PC-3 (cell line): ENCODE measurements at places on chromosomes 5 and 9. TPM values are rescaled to one million over a fixed set of nuclear protein-coding genes. Genes with fewer than 3 reads are reported as not detected.
A peak's percentile ranks its signal among the peaks of the same experiment; 100 is the strongest.

DNA sequence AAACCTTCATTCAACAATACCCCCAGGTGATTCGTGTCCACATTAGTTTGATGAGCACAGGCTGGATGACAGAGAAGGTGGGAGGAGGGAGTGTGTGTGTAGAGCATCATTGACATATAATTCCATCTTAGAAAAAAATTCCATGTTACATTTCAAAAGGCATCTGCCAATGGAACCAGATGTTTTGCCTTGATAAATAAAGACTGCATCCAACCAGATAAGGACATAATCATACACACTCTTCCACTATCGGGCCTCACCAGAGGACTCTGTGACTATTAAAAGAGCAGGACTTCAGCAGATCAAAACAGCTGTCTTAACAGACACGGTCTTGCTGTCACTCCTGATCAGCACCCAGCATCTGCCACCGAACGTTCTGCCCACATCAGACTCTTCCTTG lies 96.4 kb upstream of the SPIN1 start:
- no peaks in the 10 kb centered on the region for H3K36me3 ChIP-seq
- no peaks in the 10 kb centered on the region for H3K27me3 ChIP-seq
- DNase-seq = no peak
- H3K4me1 ChIP-seq = no peaks in the 10 kb centered on the region
- no peak overlapping the region for H3K27ac ChIP-seq

DNA sequence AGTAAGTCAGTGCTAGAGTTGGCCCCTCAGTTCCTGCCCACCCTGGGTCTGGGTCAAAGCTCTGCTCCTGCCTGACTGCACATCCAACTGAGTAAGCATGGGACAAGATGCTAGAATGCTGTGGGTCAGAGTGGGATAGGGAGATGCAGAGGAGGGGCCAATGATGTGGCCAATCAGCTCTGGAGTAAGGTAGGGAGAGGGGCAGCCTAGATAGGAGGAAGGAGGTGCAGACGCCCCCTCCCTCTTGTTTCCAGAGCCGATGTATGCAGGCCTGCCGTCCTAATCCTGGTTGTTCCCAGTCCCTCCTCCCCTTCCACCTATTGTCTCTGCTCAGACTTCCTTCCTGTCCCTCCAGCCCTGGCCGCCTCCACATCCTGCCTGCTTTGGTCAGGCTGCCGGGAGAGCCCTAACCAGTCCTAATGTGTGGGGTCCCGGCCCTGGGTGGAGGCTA lies 1.3 kb downstream of the ARAP3 start:
- no peaks in the 10 kb centered on the region for H3K36me3 ChIP-seq
- DNase-seq = peak; percentile 52
- H3K4me3 ChIP-seq = peak overlapping the region; percentile 54

GRCh38 chr9:27561685-27562084 lies 11.6 kb downstream of the C9orf72 start:
- DNase-seq = no peak
- no peak overlapping the region for H3K4me3 ChIP-seq
- H3K36me3 ChIP-seq = peaks cover 16% of the 10 kb centered on the region; the same call in 1 of the 2 replicates
- H3K4me1 ChIP-seq = 0 out of 2 replicates have a peak, but pooled peaks cover 3% of the 10 kb centered on the region
- H3K27ac ChIP-seq = no peak overlapping the region

- H3K4me1 ChIP-seq = peaks cover 7% of the 10 kb centered on the region
- H3K36me3 ChIP-seq = no peaks in the 10 kb centered on the region
- DNase-seq = no peak
- H3K27ac ChIP-seq = no peak overlapping the region
- no peak overlapping the region for H3K4me3 ChIP-seq
- H3K27me3 ChIP-seq = no peaks in the 10 kb centered on the region
Measured at GRCh38 chr9:93124793-93125192, 9.3 kb downstream of the NINJ1 start.

DNA sequence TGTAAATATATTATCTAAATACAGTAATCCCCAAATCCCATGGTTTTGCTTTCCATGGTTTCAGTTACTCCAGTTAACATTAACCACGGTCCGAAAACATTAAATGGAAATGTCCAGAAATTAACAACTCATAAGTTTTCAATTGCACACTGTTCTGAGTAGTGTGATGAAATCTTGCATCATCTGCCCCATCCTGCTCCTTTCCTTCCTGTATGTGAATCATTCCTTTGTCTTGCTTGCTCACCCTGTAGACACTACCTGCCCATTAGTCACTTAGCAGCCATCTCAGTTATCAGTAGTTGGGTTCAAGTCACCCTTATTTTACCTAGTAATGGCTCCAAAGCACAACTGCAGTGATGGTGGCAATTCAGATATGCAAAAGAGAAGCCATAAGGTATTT lies 1568.5 kb upstream of the WWC1 start:
- no peaks in the 10 kb centered on the region for H3K27me3 ChIP-seq
- peak; percentile 32 for DNase-seq
- H3K4me3 ChIP-seq = no peak overlapping the region
- no peaks in the 10 kb centered on the region for H3K4me1 ChIP-seq

DNA sequence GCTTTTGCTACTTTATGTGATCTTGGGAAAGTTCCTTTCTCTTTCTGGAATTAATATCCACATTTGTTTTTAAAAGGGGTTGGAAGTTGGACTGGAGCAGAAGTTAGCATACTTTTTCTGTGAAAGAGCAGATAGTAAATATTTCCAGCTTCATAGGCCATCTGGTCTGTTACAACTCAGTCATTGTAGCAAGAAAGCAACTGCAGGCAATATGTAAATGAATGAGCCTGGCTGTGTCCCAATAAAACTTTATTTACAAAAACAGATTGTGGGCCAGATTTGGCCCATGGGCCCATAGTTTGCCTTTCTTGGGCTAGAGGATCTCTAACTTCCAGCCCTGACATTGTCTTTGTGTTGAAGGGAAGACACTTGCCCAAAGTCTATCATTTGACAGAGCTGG lies 104.4 kb downstream of the ACTL7B start:
- no peak overlapping the region for H3K4me3 ChIP-seq
- no peaks in the 10 kb centered on the region for H3K27me3 ChIP-seq
- no peak overlapping the region for H3K27ac ChIP-seq

DNA sequence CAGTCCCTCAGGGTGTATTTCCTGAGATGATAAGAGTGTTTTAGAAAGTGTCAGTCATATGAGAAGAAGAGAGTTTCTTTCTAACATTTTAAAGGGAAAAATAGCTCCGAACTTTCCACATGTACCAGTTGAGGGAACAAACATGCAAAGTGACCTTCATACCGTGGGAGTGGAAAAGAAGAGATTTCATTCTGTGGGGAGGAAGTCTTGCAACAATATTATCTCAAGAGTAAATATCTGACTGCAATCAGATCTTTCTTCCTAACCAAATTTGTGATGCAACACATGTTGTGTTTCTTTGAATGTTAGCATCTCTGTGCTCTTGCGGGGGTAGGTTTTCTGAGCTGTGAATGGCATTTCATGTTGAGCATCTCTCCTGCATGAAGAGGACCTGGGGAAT lies 30.6 kb downstream of the ANKRD55 start:
- H3K4me1 ChIP-seq = peaks cover 18% of the 10 kb centered on the region; the same call in 1 of the 2 replicates
- no peak overlapping the region for H3K27ac ChIP-seq
- no peaks in the 10 kb centered on the region for H3K36me3 ChIP-seq
- no peak overlapping the region for H3K4me3 ChIP-seq
- H3K27me3 ChIP-seq = no peaks in the 10 kb centered on the region

DNA sequence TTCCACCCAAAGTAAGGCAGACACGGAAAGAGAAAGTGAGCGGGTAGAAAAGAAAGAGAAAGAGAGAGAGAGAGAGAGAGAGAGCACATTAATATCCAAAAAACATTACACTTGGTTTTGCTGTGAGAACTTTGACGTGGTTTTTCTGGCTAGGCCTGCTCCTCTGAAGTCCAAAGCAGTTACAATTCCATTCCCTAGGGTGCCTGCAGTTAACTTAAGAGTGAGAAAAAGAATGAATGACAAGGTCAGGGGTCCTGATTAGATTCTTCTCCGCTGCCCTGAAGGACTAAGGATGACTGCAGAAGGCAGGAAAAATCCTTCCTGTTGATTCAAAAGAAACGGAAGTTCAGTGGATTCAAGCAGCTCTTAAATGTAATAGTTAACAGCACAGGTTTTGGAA lies 589.8 kb downstream of the PRELID2 start:
- DNase-seq = no peak
- H3K27ac ChIP-seq = no peak overlapping the region
- H3K4me3 ChIP-seq = no peak overlapping the region
- H3K36me3 ChIP-seq = no peaks in the 10 kb centered on the region

DNA sequence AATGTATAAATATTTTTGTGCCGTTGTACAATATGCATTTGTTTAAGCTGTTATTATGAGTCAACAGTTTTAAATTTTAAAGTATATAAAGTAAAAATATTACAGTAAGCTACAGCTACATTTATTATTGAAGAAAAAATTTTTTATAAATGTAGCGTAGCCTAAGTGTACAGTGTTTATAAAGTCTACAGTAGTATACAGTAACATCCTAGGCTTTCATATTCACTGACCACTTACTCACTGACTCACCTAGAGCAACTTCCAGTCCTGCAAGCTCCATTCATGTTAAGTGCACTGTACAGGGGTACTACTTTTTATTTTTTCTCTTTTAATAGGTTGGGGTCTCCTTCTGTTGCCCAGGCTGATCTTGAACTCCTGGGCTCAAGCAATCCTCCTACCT lies 30.6 kb downstream of the SIL1 start:
- H3K36me3 ChIP-seq = no peaks in the 10 kb centered on the region
- H3K4me1 ChIP-seq = no peaks in the 10 kb centered on the region
- H3K27me3 ChIP-seq = no peaks in the 10 kb centered on the region
- DNase-seq = no peak
- no peak overlapping the region for H3K27ac ChIP-seq

GRCh38 chr9:131400627-131401026 lies 6.7 kb downstream of the PRRC2B start:
- H3K4me1 ChIP-seq = peaks cover 33% of the 10 kb centered on the region
- no peak for DNase-seq
- no peak overlapping the region for H3K27ac ChIP-seq
- H3K27me3 ChIP-seq = no peaks in the 10 kb centered on the region
- no peaks in the 10 kb centered on the region for H3K36me3 ChIP-seq

Gene EMB
- total RNA-seq = 5.4 and 5.6 TPM in 2 replicates

Gene CATSPER3
- 0.40 TPM in 1 of 2 replicates, not detected in the other for total RNA-seq

Gene LCN1
- total RNA-seq = not detected in 2 replicates

Gene SV2C
- not detected in 2 replicates for total RNA-seq

Gene GABRG2
- total RNA-seq = not detected in 2 replicates

Gene SPATA31D4
- not detected in 2 replicates for total RNA-seq
